Islet precursor cell (in vitro differentiated cells): ENCODE measurements at places on chromosomes 1 and 21.
A peak's percentile ranks its signal among the peaks of the same experiment; 100 is the strongest.

- DNase-seq = no peak
Measured at GRCh38 chr1:89640440-89640839, 7.5 kb downstream of the LRRC8C start.

DNA sequence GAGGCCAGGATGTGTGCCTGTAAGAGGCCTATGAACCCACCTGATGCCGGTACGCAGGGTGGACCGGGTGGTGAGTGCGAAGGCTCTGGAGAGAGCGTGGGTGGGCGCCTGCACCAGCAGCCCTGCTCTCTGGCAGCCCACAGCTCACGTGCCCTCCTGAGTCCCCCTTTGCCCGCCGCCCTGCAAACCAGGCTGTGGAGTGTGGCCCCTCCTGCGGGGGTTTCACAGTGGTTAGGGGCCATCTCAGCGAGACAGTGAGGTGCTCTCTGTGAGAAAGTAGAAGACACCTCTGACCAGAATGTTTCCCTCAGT lies 22.3 kb downstream of the RHBG start:
- no peak for DNase-seq

- peak; percentile 94 for DNase-seq
Measured at GRCh38 chr1:160407839-160408801, 7.8 kb downstream of the VANGL2 start.

DNA sequence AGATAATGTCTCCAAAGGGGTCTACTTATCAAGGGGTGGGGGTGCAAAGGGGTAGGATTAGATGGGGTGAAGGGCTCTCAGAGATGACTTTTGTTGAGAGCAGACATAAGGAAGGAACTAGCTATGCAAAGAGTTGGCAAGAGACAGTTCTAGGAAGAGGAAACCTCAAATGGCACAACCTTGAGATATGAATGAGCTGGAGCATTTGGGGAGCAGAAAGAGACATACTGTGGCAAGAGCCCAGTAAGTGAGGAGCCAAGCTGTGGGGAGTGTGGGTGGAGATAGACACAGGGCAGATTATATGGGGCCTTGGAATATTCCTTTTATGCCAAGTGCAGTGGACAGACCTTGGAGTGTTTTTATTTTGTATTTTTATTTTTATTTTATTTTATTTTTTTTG lies 84.8 kb upstream of the BTG3 start:
- no peak for DNase-seq

GRCh38 chr1:16187748-16188401 lies 24.6 kb downstream of the ARHGEF19 start:
- DNase-seq = peak; percentile 89

DNA sequence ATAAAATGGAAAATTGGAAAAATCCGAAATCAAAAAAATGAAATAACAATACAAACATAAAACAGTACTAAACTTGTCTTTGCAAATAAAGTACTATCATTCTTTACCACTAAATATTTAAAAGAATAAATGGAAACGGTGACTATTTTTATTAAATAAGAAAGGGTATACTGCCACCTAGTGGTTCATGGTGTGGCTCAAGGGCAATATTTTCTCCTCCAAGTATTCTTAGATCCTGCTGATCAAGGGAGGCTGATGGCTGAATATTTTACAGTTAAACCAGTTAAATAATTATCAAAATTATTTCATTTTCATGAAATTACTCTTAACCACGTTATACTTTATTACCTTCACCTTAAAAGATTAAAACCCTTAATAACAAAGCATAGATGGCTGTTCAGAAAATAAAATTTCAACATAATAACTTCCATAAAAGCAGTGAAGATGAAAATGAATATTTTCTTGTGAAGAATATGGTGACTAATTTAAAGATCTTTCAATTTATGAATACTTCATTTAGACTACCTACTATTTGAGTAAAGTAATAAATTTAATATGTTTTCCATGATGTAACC lies 1793.9 kb downstream of the NCAM2 start:
- no peak for DNase-seq

- no peak for DNase-seq
Measured at GRCh38 chr1:11576109-11576875, 77.9 kb downstream of the FBXO2 start.

DNA sequence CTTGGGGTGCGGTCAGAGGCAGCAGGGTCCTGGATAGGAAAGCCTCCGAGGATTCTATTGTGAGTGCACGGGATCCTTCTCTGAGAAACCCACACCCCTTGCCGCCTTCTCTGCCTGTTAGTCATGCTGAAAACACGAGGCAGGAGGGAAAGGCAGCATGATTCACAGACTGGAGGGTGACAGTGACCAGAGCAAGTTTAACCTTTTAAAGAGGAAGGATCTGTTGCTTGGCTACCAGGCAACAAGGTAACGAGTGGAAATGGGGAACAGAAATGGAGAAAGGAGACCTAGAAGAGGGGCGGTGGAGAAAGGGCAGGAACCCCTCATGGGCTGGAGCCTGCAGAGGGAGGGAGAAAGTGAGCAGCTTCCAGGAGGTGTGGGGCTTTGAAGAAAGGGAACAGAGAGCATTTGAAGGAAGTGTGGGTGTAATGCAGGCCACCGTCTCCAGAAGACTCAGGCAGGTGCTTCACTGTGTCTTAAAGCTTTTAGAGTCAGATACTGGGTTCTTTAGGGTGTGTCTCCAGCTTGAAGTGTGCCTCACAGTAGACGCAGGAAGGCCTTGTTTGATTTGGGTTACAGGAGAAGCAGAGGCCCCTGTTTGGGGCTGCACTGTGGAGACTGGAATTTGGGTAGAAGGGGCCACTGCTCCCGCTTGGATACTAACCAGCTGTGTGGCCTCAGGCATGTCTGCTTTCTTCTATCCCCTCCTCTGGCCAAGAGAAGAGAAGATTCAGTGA lies 19.1 kb downstream of the OPTC start:
- peak; percentile 98 for DNase-seq

GRCh38 chr21:42997053-42997452 lies 22.7 kb downstream of the PKNOX1 start:
- DNase-seq = no peak

DNA sequence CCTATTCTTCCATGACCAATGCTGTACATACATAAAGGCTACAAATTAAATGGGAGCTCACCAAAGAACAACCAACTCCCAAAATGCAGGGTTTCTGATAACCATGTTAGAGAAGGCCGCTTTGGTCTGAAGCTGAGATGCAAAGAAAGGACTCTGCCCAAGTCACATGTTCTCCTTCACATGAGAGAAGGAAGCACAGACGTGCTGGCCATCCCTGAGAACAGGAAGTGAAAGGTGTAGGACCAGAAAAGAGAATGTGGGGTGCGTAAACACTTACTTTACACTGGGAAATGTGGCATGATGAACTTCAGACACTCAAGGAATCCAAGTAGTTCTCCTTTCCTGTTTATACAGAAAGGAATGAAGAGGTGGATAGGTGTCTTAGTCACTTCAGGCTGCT lies 31.7 kb upstream of the TADA1 start:
- peak; percentile 13 for DNase-seq

DNA sequence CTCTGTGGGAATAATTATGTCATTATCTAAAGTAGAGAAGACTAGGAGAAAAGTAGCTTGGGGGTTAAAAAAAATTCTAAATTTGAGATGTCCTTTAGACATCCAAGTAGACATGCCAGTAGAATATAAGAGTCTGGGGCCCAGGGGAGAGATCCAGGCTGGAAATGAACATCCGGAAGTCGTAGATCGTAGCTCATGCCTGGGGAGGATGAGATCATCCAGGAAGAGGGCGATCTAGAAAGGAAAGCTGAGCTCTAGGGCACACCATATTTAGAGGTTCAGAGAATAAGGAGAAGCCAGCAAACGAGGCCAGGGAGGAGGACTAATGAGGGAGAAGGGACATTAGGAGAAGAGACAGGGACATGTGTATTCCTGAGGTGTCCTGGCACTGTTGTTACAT lies 12.2 kb downstream of the NGF start:
- no peak for DNase-seq

DNA sequence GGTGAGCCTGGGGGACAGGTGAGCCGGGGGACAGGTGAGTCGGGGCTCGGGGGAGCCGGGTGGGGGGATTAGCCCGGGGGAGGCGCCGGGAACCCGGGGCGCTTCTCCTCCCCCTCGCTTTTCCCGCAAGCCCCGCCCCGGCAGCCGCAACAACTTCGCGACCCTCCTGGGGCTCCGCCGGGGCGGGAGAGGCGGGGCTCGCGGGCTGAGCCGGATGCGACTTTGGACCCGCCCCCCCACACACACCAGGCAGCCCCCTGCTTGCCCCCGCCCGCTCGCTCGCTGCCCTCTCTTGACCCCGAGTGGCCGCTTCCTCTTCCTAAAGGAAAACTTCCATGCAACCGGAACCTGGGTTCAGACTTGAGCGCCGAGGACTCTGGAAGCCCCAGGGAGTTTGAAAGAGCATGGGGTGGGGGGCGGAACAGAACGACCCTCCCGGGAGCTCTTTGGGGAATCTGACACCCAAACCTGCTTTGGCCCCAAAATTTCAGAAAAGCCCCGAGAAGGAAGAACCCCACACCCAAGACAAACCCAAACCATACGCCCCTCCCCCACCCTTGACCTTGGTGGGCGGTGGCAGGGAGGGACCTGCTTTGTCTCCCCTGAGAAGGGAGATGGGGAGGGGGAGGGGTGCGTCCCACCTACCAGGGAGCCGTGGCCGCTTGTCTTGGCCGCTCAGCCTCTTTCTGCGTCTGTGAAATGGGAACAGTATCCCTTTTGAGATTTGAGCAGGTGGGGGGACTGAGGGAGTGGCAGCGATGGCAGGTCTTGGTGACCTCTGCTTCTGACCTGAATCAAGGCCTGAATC lies 550 bp downstream of the ARHGEF16 start:
- peak; percentile 80 for DNase-seq

DNA sequence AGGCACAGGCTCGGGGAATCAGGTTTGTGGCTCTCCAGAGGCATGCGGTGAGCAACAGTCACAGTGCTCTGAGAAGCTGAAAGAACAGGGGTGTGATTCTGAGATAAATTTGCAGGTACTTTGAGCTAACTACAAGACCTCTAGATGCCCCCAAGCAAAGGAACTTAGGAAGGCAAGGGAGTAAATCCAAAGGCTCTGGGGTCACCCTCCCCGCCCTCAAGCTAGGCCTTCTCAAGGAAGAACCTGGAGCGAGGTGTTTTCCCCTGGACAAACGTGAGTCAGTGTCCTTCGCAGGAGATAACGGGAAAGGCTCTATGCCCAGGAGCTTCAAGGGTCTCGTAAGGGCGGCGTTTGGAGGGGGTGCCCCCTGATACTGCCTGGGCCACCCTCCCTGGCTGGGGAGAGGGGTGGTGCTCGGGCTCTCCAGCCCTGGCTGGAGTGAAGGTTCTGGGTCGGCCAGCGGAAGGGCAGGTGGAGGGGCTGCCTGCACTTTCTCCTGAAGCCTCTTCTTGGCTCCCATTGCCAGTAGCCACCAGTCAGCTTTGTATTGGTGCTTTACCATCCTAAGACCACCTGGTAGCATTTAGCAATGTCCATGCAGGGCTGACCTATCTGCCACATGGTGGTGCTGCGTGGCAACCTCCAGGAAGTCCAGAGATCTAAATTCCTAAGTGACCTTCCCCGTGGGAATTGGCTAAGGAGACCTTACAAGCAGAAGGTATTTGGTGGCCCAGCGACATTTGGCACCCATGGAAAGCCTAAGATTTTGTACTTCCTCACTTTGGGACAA lies 44.0 kb downstream of the GPR161 start:
- no peak for DNase-seq

- DNase-seq = no peak
Measured at GRCh38 chr1:180244840-180245239, 14.8 kb downstream of the LHX4 start.

DNA sequence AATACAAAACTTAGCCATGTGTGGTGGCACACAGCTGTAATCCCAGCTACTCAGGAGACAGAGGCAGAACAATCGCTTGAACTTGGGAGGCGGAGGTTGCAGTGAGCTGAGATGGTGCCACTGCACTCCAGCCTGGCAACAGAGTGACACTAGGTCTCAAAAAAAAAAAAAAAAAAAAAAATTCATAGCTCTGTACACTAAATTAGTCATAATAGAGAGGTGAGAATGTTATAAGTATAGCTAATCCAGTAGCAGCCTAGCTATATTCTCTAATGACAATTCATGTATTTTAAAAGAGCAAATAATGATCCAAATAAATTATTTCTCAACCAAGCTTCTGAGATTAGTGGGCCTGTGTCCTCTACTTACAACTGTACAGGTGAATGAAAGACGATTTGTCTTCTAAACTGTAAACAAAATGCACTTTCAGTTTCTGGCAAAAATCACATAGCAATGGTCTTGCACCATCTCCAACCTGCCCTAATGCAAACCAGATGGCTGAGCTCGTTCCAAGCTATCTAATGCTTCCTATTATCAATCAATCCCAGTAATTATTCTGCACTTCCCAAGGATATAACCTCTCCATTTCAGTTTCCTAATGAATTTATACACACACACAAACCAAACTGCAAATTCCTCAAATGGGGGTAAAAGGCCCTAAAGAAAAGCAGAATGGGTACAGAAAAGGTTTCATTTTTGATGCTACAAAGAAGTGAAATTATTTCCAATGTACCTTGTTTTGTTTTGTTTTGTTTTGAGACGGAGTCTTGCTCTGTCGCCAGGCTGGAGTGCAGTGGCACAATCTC lies 56.5 kb downstream of the GATAD2B start:
- DNase-seq = no peak

DNA sequence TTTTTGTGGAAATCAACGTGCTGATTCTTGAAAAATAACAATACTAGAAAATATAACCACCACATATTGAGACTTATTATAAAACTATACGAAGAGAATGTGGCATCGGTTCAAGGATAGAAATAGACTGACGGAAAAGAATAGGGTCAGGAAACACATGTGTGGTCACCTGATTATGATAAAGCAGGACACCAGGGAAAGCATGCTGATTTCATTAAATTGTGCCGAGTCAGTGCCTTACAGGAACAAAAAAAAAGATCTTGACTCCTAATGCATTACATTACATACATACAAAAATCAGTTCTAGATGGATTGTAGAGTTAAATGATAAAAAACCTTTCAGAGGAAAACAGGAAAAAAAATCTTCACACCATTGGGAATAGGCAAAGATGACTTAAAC lies 43.5 kb upstream of the SERPINC1 start:
- no peak for DNase-seq

- DNase-seq = no peak
Measured at GRCh38 chr1:115225993-115226685, 111.9 kb downstream of the NGF start.
